ENCODE measurements at places on chromosomes 7 and 10.

DNA sequence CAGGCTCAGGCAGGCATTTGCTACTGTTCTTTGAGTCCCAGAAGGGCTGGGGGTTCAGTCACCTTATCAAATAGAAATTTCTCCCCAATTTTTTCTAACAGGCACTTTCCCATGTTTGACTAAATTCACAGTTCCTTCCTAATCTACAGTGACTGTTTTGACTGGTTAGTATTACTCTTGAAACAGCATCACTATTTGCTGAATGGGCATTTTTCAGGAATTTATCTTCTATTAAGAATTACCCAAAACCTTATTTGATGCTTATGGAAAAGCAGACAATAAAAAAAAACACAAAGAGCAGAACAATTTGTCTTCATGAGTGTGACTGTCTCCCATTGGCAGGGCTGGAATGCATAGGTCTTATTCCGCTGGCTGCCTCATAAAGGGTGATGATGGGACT, 269.0 kb downstream of the DOCK4 start:
- DNase-seq: no peak

DNA sequence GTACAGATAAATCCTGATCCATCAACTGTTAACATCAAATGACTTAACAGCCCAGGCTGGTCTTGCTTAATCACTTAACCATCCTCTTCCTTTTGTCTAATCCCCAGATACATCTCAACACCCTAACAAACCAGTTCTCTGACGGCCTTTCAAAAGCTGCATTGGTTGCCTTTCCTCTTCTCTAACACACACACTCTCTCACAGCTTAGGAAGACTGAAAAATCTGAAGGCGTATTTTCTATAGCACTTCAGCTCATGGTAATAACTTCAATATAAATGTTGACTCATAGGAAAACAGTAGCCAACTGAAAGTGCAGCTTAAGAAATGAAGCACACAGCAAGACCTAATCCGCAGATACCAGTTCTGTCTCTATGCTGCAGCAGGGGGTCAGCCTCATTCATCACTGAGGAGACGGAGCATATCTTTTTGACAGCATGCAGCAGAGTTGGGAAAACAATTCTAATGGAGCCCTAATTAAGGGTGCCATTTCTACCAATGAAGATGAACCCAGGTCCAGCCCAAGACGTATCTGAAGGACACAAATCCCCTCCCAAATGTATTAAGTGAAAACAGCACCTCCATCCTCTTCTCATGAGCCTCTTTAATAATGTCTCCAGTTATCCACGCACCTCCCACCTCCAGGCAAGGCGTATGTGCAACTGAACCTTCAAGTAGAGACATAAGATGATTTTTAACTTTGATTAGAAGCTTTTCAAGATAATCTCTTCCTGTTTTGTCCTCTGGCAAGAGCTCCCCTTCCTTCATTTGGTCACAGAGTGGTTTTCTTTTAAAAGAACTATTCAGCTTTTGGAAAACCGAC, 211.7 kb upstream of the NFE2L3 start:
- DNase-seq: no peak

GRCh38 chr7:134946260-134946659, 40.0 kb upstream of the AGBL3 start:
- DNase-seq: no peak

GRCh38 chr10:75191821-75192568, 18.6 kb upstream of the VDAC2 start:
- DNase-seq: peak; percentile 92

DNA sequence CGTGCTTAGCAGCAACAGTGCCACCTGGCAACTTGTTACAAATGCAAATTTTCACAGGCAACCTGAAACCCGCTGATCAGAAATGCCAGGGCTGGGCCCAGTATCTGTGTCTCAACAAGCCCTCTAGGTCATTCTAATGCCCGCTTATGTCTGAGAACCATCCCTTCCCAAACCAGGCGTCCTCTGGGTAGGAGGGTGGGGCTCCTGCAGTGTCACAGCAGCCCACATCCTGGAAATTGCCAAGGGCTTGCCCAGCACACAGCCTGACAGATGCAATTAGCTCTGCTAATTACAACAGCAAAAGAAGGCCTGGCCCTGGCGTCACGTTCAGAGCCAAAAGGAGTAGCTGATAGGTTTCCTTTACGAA, 15.9 kb downstream of the ITPRIP start:
- no peak for DNase-seq

GRCh38 chr10:31395695-31396094, 76.7 kb downstream of the ZEB1 start:
- DNase-seq: no peak

GRCh38 chr7:6268907-6269306, 3.5 kb downstream of the CYTH3 start:
- DNase-seq: no peak

- DNase-seq: no peak
These were observed 69.4 kb downstream of the EBF3 start for GRCh38 chr10:129894698-129895097.

DNA sequence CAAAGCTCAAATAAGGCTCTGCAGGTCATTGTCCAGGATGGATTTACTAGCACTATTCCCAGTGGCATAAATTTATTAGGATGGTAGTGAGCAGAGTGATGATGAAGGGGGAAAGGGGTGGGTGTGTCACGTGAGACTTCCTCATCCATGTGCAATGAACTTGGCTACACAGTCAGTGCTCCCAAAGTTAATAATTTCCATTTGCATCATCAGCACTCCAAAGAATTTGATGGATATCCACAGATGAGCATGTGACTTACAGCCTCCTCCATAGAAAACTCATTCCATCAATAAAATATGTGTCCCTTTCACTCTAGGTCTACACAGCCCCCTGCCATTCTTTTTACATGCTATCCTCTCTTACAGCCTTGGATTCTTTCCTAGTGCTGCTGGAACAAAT, 142.6 kb upstream of the PLPP4 start:
- DNase-seq: no peak

- DNase-seq: no peak
These were observed 320.7 kb downstream of the HGF start for GRCh38 chr7:81449105-81449504.

DNA sequence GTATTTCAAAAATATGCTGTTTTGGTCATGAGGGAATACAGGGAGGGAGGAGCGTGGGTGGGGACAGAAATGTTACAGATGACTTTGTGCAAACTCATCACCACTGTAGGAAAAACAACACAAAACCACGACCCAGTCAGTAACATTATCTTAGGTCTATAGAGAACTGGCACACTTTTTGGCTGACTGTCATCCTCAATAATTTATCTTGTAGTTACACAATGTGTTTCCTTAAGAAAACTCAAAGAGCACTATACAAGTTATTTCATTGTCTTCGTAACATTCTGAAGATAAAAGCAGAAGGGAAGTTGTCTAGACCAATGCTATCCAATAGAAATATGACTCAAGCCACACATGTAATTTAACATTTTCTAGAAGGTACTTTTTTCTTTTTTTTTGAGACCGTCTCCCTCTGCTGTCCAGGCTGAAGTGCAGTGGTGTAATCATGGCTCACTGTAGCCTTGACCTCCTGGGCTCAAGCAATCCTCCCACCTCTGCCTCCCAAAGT, 16.9 kb upstream of the CDK14 start:
- DNase-seq: peak; percentile 50
